ENCODE measurements at places on chromosomes 13 and 19.

- no peak for DNase-seq
Observed at GRCh38 chr13:46181840-46182490, at the start of gene LCP1. TSS of gene LCP1 (minus strand) at chr13:46182177. CDS start at chr13:46159662, 22,515 bp downstream.

DNA sequence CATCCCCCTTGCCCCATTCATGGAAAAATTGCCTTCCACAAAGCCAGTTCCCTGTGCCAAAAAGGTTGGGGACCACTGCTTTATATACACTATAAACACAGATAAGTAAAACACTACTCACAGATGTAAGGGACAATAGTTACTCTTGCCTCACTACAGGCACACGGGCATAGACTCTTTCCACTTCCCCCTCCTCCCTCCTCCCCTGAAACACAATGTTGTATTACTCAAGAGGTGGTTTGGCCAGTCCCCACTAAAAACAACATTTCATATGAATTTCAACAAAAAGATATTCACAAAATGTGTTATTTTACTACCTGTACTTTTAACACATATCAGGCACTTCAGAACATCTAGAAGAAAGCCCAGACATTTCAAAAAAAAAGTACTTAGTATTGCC, 45.1 kb downstream of the EPSTI1 start:
- no peak for DNase-seq

- no peak for DNase-seq
Observed at GRCh38 chr19:4149518-4150288, 3.7 kb upstream of the CREB3L3 start.

DNA sequence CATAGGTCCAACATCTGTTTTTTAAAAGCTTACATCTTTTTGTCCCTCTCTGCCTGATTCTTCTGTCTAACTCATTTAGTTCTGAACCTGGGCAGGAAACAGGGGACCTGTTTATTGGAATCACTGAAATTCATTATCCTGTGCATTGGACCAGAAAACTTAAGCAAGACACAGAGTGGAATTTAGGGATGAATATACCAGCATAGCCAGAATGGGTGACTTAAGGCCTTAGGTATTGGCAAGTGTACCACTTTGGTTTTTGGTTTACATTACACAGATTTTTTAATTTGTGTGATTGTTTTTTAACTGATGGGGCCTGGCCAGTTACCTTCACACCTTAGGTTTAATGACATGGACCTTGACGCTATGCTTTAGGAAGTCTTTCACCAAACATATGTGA, 232.5 kb downstream of the GPC5 start:
- DNase-seq: no peak

Measured in stimulated activated effector memory CD8-positive, alpha-beta T cell treated with anti-CD3 and anti-CD28 coated beads, Interleukin-12 subunit alpha, Interleukin-12 subunit beta, amount 100 ng/mL, for 72 hours (primary cell).